ENCODE measurements at places on chromosomes 5 and 9. TPM values are rescaled to one million over a fixed set of nuclear protein-coding genes. Genes with fewer than 3 reads are reported as not detected.

SPAG8 gene
- polyA plus RNA-seq, result 1.7 TPM

DNA sequence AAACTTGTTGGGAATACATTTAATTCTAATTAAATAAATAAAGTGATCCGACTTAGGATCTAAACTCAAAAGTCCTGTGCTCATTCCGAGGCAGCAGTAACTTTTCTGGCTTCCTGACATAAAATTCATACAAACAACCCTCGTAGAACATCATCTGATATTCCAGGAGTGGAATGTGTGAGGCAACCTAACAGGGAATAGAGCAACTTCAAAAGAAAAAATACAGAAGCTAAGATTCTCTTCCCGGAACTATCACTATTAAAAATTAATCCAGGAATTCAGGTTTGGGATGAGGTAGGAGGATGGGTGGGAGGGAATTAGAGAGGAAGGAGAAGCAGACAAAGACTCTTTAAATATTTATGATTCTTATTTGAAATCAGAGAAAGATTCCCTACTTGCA is 32.9 kb upstream of the TRIO start:
- no peak for DNase-seq

- no peak for DNase-seq
These were observed 36.5 kb upstream of the SYNPO start for GRCh38 chr5:150604010-150604409.

- DNase-seq, result no peak
These were observed 16.8 kb upstream of the DAB2IP start for GRCh38 chr9:121634329-121635261.

- no peak for DNase-seq
These were observed 23.1 kb upstream of the SMAD5 start for GRCh38 chr5:136109453-136110135.

DNA sequence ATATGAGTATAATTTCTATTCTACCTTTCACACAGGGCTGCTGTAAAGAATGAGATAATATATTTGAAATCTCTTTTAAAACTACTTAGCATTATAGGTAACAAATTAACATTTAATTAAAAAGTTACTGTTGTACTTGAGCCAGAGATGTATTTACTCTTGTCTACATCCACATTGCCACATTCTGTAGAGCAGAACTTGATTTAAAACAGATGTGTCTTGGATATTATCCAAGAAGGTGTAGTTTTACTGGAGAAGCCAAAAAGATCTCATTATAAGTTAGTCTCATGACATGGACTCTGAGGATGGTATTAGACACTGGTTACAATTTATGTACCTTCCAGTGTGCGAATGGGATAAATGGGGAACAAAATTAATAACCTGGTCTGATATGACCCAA is 293.1 kb upstream of the CCNH start:
- no peak for DNase-seq

DNA sequence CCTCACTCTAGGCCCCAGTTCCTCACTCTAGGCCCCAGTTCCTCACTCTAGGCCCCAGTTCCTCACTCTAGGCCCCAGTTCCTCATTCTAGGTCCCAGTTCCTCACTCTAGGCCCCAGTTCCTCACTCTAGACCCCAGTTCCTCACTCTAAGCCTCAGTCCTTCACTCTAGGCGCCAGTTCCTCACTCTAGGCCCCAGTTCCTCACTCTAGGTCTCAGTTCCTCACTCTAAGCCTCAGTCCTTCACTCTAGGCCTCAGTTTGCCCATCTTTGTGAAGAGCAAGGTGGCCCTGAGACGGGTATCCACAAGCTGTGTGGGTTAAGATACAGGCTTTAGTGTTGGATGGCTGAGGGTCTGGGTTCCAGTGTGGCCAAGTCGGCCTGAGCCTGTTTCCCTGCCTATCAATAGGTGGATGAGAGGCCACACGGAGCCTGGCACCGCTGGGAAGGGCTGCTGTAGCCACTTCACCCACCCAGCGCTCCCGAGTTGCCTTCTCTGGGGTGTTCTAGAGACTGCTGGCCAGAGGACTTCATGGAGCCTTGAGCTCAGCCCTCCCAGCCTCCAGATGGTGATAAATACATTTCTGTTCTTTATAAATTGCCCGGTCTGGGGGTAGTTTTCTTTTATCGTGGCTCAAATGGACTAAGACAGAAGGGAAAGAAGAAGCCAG is 150.2 kb downstream of the RXRA start:
- no peak for DNase-seq

GRCh38 chr5:159257629-159258283 is 5.3 kb upstream of the UBLCP1 start:
- DNase-seq, result no peak

DNA sequence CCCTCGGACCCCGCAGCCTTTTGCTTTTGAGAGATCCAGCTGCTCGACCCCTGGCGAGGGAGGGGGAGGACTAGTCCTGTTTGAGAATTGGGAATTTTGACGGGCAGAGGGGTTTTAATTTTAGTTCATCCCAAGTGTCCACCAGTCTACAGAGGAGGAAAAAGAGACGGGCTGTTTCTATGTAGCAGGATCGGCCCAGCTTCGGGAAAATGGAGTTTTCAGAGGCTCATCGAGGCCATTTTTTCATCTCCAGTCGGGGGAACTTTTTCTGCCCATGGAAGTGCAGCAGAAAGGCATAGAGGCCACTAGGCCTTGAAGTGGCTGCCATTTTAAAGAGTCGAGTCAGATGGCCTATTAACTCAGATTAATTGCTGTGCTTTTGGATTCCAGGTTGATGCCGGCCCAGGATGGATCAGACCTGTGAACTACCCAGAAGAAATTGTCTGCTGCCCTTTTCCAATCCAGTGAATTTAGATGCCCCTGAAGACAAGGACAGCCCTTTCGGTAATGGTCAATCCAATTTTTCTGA is 1.2 kb downstream of the NSD1 start:
- DNase-seq, result no peak

ALDH1A1 gene
- polyA plus RNA-seq, result 30.8 TPM

DNA sequence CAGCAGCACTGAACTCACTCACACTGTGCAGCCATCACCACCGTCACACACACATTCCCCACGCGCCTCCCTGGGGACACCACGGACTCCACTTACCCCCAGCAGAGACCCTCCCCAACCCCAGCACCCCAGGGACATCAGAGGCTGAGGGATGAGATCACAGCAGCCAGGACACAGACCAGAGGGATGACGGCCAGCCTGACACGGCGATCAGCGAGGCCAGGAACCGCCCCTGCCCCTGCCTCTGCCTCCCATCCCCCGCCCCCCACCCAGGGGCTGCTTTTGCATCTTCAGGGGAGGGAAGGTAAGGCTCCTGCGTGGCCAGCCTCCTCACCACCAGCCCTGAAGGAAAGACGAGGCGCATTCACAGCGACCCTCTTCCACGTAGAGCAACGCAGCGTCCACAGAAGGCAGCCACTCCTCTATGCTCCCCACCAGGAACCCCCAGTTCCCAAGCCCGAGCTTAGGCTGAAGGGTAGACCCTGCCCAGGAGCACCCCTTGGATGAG is 104.5 kb downstream of the VAV2 start:
- DNase-seq, result no peak

NELFB gene
- 53.1 TPM for polyA plus RNA-seq

GRCh38 chr9:35856882-35857281 is 13.3 kb downstream of the OR13J1 start:
- no peak for DNase-seq

CHSY3 gene
- polyA plus RNA-seq, result 4.4 TPM

GRCh38 chr5:127324756-127325155 is 34.2 kb downstream of the MEGF10 start:
- no peak for DNase-seq

PCDHB15 gene
- polyA plus RNA-seq, result 9.4 TPM

DNA sequence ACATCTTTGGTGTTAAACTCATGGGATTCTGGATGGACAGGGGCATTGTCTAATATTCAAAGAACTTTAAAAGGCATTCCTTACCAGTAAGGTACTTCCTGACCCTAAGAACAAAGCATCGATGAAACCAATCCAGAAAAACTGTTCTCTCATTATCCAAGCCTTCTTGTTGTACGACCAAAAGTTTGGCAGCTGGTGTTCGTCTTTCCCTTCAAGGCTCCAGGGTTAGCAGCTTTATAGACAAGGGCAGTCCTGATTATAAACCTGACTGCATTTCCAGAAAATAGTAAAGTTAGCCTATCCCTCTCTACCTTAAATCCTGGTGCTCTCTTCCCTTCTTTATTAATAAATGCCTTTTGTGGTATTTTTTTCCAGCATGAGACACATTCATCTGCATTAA is 149.4 kb upstream of the MRPS30 start:
- DNase-seq, result no peak

TMEM252 gene
- polyA plus RNA-seq, result 1.8 TPM

GRCh38 chr9:32161720-32162119 is 222.7 kb upstream of the ACO1 start:
- DNase-seq, result no peak

TAF1L gene
- polyA plus RNA-seq, result 0.05 TPM

All from hindlimb muscle (tissue), 1 donor.